Cerebellar nuclear complex (tissue), 1 donor: ENCODE measurements at places on chromosomes 6 and 20.

DNA sequence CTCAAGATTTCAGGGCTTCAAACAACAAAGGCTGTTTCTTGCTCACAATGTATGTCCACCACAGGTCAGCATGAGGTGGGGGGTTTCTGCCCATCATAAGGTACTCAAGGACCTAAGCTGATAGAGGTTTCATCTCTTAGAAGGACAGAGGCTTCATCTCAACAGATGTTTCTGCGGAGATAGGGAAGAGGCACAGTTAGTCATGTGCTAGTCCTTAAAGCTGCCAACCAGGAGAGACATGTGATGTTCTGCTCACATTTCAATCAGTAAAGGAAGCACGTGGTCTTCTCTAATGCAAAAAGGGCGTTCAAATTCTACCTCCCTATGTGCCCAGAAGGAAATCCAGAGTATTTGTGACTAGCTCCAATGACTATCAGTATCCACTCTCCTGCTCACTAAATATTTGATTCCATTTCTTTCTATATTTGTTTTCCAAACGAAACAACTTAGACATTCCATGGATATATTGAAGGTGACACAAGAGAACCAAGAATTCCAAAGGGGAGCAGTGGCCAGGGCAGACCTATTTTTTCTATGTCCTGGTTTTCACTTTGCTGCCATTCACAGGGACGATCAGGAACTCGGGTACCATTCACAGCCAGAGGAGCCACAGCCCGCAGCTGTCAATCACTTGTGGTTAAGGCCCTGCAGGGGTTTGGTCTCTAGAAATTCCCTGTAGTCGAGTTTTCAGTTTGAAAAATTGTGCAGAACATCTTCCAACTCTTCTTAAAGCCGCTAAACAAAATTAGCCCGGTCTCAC, 173.2 kb upstream of the FOXA2 start:
- no peak for DNase-seq

GRCh38 chr6:46312654-46313053, 141.9 kb upstream of the ENPP5 start:
- DNase-seq = no peak

DNA sequence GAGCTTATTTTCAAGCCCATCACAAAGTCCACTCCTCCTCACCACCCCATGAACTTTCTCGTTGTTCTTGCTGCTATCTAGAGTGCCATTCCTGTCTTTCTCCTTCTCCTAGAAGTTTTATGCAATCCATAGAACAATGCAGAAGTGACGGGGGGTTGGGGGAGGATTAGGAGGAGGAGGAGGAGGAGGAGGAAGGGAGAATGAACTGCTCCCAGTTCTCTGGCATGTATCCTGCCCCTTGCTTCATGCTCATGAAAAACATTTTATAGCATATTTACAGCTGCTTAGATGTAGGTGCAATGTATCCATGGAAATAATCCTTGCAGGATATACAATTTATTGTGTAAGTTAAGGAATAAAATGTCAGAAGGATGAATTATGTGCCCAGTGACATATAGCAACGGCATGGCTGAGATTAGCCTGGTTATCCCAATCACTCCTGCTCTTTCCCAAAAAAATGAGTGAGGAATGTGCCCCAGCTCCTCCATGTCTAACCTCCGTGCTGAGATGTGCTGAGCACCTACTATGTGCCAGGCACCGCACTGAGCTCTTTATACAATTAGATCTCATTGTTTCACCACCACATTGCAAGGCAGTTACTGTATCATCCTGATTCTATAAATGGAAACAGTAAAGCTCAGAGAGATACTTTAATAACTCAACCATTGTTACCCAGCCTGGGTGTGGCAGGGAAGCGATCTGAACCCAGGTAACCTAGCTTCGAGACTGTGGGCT, 41.6 kb upstream of the TFAP2C start:
- no peak for DNase-seq

- DNase-seq = no peak
Measured at GRCh38 chr20:38407321-38407720, 27.8 kb downstream of the SNHG17 start.

DNA sequence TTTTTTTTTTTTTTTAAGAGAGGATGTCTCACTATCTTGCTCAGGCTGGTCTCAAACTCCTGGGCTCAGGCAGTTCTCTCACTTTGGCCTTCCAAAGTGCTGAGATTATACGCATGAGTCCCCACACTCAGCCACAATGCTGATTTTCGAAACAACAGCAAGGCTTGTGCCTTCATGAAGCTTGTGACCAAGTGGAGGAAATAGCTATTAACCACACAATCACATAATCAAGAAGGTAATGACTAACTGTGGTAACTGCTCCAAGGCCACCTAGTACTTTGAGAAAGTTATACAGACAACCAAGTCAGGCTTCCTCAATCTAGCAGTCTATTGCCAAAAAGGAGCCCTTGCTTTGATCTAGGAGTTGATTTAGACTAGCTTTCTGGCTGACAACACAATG, 46.3 kb downstream of the SOD2 start:
- DNase-seq = no peak

GRCh38 chr6:29619578-29620160, 13.3 kb downstream of the GABBR1 start:
- no peak for DNase-seq

DNA sequence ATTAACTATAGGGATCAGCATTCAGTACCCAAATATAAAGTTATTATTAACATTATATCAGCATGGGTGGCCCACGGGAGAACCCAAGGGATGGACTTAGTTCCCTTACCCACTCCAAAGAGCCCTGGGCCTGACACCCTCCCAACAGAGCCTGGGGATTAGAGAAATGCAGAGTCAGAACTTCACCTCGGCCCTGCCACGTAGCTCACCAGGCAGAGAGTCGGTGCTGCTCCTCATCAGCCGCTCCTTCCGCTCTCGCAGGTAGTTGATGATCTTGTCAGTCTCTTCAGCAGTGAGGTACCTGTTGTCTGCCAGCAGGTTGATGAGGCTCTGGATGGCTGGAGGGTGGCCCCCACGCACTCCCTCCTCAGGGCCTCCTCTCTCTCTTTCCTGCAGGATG, 26.6 kb downstream of the NCOA5 start:
- DNase-seq = no peak

GRCh38 chr6:5081182-5081581, 4.0 kb upstream of the PPP1R3G start:
- DNase-seq = no peak

DNA sequence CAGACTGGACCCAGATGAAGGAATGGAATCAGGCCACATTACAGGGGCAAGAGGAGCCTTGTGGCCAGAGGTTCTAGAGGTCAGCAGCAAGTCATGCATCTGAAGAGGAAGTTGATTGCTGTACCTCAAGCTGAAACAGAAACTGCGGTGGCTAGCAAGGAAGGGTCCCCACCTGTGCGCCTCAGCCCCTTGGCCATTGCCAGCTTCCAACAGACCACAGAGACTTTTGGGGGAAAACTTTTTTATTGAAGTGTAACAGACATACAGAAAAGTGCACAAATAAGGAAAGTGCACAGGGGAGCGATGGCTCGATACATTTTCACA, 26.8 kb upstream of the SLC9A8 start:
- no peak for DNase-seq

DNA sequence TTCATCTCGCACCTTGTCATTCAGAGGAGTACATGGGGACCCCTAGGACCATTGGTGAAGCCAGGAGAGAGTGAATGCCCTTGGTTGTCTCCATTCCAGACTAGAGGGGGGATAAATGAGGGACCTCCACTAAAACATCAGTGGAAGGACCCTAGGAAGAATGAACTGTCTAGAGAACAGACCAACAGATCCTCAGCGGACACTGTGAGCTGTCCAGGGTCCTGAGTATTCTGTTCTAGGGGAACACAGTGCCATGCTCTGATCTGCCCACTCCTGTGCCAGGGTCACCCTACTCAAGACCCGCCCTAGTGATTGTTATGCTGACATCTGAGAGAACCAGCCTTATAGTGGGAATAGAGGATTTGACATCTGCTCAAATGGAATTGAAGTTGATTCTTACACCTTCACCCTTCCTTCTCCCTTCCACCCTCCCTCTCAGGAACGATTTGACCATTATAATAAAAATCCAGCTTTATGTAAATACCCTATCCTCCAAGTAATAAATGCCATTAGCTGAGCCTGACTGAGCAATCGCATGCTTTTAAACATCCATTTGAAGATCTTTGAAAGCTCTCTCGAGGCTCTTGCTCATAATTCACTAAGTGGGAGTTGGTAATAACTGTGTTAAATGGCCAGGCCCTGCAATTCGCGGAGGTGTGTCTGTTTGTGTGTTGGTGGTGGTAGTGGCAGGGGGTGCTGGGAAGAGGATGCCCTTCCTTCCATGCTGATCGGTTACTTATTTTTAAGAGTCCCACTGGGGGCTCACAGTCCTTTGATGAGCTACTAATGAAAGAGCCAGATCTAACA, 43.6 kb upstream of the SLC32A1 start:
- DNase-seq = no peak

GRCh38 chr20:47855799-47856198, 70.5 kb upstream of the SULF2 start:
- DNase-seq = no peak

DNA sequence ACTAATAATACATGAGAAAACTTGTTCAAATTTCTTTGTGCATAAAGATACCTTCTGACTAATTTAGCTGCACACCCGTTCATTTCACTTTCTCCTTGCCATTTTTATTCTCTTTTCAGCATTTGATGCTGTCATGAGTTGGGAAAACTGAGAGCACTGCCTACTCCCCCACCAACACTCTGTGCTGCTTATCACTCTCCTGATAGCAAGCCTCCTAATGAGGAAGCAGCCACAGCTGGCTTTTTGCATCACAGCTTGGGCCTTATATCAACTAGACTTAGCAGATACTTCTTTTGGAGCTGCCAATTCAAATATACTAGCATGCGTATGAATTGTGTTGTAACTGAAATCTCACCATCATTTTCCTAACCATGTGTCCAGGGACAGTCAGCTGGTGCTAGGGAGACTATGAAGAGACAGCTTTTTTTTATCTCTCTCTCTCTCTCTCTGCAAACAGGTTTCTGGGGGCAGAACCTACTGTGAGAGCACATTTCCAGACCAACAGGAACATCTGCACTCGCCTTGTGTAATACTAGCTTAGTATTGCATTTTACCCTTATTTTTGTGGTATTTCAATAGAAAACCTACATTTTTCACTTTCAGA, 699.0 kb downstream of the KHDRBS2 start:
- DNase-seq = no peak

DNA sequence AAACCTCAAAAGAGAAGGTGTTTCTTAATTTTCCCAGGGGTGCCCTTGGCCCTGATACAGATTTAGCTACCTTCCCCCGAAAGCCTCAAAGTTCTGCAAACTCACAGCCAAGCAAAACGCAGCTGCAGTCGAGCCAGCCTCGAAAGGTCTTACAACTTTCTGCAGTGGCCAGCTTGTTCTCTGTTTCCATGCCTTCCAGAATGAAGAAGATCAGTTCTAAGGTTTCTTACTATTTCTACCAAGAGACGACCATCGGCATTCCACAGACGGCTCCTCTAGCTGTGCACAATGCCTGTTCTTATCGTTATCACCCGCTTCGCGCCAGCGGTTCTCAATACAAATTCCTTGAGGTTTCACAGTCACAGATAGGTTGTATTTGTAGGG, 28.5 kb upstream of the CCR6 start:
- no peak for DNase-seq

DNA sequence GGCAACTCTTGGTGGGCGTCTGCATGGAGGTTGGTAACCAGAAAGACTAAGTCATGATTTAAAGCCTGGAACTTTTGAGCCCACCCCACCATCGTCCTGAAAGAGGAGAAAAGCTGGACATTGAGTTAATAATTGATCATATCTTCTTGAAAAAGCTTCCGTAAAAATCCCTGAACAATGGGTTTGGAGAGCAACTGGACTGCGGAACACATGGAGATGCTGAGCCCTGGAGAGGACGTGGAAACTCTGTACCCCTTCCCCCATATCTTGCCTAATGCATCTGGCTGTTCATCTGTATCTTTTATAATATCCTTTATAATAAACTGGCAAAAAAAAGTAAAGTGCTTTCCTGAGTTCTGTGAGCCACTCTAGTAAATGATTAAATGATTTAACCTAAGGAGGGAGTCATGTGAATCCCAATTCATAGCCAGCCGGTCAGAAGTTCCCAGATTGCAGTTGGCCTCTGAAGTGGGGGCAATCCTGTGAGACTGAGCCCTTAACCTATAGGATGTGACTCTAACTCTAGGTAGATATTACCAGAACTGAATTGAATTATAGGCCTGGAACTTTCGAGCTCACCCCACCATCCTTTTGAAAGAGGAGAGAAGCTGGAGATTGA, 26.5 kb upstream of the LGSN start:
- DNase-seq = no peak

GRCh38 chr20:34880215-34880850, 3.9 kb downstream of the ACSS2 start:
- DNase-seq = no peak

- no peak for DNase-seq
Measured at GRCh38 chr20:53088786-53089185, 116.6 kb downstream of the TSHZ2 start.

GRCh38 chr6:71402096-71402495, 113.5 kb downstream of the OGFRL1 start:
- DNase-seq = no peak

DNA sequence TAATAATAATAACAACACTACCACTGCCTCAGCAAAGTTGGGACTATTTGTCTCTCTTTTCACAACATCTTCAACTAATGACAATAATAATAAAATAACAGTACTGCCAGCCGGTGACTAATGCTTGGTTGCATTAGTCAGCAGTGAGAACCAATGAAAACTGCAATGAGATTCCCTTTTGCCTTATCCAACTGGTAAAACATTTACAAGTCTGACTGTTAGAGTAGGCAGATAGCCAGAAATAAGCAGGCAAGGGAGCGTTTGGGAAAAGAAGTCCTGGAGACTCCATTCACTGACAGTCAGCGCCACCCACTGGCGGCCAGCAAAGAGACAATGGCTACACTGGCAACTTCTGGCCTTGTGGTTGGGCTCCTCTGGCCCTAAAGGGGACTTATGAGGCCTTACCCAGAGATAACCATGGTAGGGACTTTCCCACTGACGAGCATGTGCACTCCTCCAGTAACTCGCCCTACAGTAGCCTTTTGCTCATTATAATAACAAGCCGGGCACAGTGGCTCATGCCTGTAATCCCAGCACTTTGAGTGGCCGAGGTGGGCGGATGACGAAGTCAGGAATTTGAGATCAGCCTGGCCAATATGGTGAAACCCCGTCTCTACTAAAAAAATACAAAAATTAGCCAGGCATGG, 3.4 kb upstream of the NSFL1C start:
- DNase-seq = no peak

GRCh38 chr20:38673725-38674091, 50.6 kb upstream of the SLC32A1 start:
- no peak for DNase-seq

- DNase-seq = no peak
Measured at GRCh38 chr6:111471958-111472357, 11.1 kb downstream of the REV3L start.
